ENCODE measurements at places on chromosomes 4 and X. TPM values are rescaled to one million over a fixed set of nuclear protein-coding genes. Genes with fewer than 3 reads are reported as not detected.

DNA sequence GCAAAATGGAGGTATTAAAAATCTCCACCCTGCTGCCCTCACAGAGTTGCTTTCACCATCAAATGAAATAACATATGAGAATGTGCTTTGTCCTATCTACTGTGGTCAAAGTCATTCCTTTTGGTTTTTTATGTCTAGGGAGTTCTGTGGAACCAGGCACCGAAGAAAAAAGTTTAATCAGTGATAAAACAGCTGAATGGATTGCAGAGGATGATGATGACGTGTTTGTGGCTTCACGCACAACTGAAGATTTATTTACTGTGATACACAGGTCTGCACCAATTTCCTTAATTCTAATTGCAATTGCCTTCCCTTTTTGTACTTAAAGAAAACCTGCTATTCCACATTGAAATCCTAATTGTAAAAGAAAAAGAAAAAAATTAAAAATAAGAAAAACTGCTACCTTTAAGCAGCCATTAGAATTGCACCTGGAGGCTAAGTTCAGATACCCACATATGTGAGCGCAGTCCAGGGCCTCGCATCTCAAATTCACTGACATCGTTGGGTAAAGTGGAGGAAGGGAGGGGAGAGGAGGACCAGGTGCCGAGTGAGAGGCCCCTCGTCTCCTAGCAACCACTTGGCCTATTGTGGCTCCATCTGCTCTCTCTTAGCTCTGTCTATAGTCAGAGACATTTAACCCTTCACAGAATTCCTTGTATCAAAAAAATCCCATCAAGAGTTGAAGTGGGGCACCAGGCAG, 10.5 kb upstream of the RTL5 start:
- no peak for DNase-seq

DNA sequence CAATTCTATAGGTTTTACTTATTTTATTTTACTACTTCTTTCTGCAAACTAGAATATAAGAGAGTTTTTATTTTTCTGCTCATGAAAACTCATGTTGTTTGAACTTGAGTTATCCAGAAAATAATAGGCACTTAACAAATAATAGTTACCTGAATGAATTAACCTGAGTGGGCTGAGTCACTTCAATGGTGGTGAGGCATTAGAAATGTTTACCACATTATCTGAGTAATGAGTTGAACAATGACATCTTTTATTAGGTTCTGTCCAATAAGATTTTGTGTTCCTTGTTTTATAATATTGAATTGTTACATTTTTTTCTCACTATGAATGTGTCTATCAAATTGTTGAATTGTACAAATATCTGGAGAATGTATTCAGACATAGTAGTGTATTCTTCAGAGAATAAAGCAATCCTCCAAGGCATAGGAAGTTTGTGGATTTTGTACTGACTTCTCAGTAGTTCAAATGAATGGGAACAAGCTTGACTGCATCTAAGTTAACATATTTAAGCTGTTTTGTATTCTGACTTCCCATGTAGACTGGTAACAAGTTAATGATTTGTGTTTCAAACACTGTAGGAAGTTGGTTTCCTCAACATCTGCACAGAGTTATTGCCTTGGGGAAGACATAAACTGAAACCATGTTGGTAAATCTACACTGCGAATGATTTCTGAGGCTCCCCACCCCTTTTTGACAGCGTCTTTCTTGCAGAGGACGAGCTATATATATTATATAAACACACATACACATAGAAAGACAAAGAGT, 1808.9 kb upstream of the TENM3 start:
- DNase-seq: no peak

GRCh38 chrX:100687546-100687945, 43.5 kb downstream of the SRPX2 start:
- no peak for DNase-seq

GRCh38 chr4:185369731-185370130, 26.0 kb downstream of the LRP2BP start:
- DNase-seq: no peak

DNA sequence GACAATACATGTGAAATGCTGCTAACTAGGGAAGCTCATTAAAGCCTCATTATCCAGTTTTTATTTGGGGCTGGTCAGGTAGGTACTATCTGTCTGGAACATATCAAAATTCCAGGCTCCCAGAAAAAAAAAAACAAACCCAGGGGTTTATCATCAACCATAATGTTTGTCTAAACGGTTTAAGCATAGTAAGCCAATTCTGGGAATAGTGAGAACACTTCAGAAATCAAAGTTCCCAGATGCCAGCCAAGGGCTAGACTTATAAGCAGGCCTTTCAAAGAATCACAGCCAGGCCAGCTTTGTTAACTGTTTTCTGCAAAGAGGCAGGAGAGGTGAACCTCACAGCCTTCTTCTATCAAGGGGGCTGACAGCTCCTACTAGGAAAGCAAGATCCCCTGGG, 8.1 kb downstream of the IDS start:
- DNase-seq: no peak

GRCh38 chr4:61162116-61162515, 38.0 kb upstream of the ADGRL3 start:
- DNase-seq: peak; percentile 28

DNA sequence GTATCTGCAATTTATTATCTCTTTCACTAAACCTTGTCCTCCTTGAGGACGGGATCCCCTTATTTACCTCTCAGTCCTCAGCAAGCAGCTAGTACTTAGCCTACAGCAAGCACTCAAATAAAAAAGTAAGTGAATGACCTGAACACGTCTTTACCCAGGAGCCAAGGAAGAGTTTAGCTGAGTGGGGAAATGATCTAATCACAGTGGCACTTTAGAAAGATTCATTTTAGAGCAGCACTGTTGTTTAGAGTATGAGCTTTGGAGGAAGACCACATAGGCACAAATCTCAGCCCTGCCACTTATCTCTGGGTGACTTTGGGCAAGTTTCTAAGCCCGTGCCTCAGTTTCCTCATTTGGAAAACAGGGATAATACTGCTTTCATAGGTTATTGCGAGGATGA, 2.7 kb downstream of the FAM120C start:
- DNase-seq: no peak

- DNase-seq: peak; percentile 36
Observed at GRCh38 chr4:56767567-56767966, 53.9 kb downstream of the SPINK2 start.

DNA sequence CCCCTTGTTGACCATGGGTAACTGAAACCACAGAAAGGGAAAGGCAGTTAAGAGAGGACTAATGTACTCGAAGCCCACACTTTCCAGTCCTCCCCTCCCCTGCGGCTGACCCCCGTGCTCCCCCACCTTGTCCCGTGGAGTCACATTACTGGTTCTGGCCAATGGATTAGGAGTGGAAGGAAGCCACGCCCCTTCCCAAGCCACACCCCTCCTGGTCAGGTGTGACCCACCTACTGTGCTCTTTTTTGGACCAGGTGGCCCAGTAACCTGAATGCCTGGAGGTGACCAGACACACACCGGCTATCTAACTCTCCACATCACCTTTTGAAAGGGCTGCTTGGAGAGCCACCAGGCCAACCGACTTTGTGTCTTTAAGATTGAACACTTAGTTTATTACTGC, 109.3 kb upstream of the MSX1 start:
- no peak for DNase-seq

- DNase-seq: peak; percentile 85
Observed at GRCh38 chr4:101205916-101206315, 141.4 kb downstream of the PPP3CA start.

DNA sequence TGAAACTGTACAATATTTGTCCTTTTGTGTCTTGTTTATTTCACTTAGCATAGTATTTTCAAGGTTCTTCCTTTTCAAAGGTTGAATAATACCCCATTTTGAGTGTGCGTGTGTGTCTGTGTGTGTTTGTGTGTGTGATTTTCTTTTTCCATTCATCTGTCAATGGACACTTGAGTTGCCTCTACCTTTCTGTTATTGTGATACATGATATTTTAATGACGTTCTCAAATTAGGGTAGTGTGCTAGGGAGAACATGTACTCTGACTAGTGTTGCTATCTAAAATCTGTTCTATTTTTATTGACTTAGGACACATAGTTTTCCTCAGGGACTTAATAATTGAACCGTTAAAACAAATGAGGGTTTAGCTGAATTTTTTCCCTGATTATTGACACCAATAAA, 9.9 kb downstream of the MMRN1 start:
- DNase-seq: no peak

DNA sequence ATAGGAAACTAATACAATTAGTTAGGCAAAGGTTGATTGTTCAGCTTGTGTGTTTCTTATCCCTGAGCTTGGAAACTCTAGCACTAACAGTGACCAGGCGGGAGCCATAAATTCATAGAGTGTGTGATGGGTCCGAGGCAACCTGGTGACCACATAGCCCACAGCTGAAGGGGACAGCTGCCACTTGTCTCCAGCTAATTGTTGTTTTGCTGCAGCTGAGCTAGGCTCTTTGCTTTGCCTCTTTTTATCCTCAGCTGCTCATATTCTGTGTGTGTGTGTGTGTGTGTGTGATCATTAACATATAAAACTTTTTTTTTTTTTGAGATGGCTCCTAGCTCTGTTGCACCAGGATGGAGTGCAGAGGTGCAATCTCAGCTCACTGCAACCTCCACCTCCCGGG, 53.2 kb downstream of the DOCK11 start:
- DNase-seq: no peak

GRCh38 chr4:76061982-76062381, 12.5 kb upstream of the ART3 start:
- DNase-seq: no peak

Gene CT45A2
- not detected for total RNA-seq

Gene PNMA6A
- total RNA-seq: 3.3 TPM

Gene CLDN34
- total RNA-seq: not detected

Gene TMEM271
- total RNA-seq: not detected

Gene MAGEA4
- total RNA-seq: not detected

Gene KLB
- total RNA-seq: not detected

All from fibroblast of lung (primary cell).